Aorta (tissue), 5 donors: ENCODE measurements at places on chromosomes 1 and 21.

DNA sequence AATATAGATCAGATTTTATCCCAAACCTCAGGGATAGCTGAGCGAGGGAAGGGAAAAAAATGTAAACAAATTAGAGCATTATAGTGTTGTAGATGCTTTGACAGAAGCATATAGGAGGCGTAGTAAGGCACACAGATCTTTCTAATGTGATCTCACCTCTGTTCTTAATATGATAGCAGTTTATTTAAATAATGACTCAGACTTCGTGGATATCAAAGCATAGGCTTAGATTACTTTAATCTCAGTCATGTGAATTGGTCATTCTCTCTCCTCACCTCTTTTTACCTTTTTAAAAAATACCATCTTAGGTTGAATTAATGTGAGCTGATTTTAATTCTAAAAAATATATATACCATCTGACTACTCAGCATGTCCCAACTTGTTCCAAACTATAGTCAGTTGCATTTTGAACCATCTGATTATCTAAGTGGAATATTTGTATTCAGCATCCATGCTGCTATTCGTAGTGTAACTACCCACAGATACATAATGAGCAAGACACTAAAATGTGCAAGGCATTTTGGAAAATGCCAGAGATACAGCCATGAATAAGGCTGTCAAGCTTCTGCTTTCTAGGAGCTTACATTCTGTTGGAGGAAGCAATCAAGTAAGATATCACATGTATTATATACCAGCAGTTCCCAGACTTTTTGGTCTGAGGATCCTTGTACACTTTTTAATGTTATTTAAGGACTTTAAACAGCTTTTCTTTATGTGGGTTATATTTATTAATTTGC is 76.7 kb downstream of the OSBPL9 start:
- no peaks in the 10 kb centered on the region for H3K36me3 ChIP-seq
- H3K27ac ChIP-seq = no peak overlapping the region
- no peak overlapping the region for H3K4me3 ChIP-seq
- H3K4me1 ChIP-seq = peaks cover 2% of the 10 kb centered on the region
- DNase-seq = no peak
- H3K27me3 ChIP-seq = no peaks in the 10 kb centered on the region

DNA sequence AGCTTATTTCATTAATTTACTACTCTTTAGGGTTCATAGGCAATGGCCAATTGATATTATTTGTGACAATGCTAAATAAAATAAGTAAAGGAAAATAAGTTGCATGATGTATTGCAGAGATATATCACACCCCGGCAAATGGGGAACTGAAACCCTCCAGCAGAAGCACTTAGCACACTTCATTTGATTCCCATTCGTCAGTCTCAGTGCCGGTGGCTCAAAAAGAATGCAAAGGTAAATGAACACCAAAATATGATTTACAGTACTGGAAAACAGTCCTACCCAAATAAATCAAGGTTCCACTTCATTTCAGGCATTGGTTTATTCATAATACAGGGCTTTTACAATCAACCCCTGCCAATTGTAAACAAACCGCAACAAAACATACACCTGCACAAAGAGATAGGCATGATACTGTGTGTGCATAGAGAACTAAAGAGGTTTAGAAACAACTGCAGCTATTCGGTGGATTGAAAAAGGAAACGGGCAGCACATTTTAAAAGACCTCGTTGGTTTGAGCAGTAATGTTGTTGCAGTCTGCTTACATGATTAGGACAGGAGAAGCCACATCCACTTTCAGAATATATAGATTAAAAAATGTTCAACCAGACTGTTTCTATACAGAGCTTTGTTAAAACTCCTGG is 1019.2 kb downstream of the TTLL7 start:
- H3K4me3 ChIP-seq = no peak overlapping the region
- H3K4me1 ChIP-seq = no peaks in the 10 kb centered on the region
- H3K27me3 ChIP-seq = no peaks in the 10 kb centered on the region
- DNase-seq = no peak

DNA sequence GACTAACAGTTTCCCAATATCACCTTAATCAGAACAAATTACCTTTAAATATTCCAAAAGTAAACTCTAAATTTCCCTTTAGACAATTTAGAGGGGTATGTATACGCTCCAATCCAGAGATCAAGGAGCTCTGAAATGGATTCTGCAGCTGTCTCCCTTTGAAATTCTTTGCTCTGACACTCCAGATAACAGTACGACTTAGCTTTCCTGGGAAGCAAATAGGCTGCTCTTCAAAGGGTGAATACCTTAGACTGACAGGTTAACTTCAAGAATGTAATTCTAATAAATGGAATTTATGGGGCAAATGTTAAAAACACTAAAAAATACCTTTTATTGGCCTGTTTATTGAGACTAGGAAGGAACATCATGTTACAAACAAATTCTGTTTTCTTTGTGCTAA is 357.2 kb downstream of the USP25 start:
- no peaks in the 10 kb centered on the region for H3K4me1 ChIP-seq
- no peak overlapping the region for H3K27ac ChIP-seq
- no peak for DNase-seq
- no peak overlapping the region for H3K4me3 ChIP-seq

DNA sequence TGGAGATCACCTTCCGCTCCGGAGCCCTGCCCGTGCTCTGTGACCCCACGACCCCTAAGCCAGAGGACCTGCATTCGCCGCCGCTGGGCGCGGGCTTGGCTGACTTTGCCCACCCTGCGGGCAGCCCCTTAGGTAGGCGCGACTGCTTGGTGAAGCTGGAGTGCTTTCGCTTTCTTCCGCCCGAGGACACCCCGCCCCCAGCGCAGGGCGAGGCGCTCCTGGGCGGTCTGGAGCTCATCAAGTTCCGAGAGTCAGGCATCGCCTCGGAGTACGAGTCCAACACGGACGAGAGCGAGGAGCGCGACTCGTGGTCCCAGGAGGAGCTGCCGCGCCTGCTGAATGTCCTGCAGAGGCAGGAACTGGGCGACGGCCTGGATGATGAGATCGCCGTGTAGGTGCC is 9.6 kb downstream of the SPATA46 start:
- H3K36me3 ChIP-seq = no peaks in the 10 kb centered on the region
- H3K4me1 ChIP-seq = no peaks in the 10 kb centered on the region
- no peaks in the 10 kb centered on the region for H3K27me3 ChIP-seq

DNA sequence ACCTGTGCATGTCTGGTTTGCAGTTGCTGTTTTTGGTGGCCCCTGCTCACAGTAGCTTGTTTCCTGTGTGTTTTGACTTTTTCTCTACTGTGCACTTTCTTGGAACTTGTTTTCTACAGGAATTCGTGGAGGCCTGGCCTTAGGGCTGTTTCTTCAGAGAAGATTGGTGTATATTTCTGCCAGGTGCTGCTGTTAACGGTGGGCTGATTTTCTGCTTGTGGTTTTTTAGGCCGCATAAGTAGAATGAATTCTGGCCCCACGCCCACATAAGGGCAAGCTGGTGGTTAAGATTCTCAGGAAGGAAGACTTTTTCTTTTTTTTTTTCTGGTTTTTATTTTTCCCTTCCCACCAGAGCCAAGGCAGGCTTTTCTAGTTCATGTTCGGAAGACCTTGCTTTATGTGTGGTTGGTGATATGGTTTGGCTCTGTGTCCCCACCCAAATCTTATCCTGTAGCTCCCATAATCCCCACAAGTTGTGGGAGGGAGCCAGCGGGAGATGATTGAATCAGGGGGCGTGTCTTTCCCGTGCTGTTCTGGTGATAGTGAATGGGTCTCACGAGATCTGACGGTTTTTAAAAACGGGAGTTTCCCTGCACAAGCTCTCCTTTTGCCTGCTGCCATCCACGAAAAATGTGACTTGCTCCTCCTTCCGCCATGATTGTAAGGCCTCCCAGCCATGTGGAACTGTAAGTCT is 71.5 kb upstream of the DISP3 start:
- DNase-seq = no peak
- no peaks in the 10 kb centered on the region for H3K4me1 ChIP-seq
